ENCODE measurements at places on chromosomes 12 and 14.

DNA sequence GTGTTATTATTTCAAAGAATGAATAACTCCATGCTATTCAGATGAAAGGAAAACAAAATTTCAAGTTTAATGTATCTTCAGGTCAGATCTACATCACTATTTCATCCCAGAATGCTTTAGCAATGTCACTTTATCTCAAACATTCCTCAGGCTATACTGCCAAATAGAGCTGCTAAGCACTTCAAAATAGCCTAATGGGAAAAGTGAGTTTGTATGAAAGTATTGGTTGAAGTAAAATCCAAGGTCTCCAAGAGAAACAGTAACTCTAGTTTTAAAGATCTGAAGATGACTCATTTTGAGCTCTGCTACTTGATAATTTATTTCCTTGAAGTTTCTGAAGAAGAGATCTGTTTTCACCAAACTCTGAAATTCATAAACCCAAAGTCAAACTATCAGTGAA, 466.2 kb upstream of the FOXG1 start:
- DNase-seq = no peak

GRCh38 chr12:89427508-89428156, 75.3 kb upstream of the DUSP6 start:
- DNase-seq = no peak

- no peak for DNase-seq
Measured at GRCh38 chr14:95700221-95700976, 13.5 kb downstream of the TCL1A start.

GRCh38 chr12:6205144-6205539, 4.9 kb downstream of the CD9 start:
- DNase-seq = no peak

DNA sequence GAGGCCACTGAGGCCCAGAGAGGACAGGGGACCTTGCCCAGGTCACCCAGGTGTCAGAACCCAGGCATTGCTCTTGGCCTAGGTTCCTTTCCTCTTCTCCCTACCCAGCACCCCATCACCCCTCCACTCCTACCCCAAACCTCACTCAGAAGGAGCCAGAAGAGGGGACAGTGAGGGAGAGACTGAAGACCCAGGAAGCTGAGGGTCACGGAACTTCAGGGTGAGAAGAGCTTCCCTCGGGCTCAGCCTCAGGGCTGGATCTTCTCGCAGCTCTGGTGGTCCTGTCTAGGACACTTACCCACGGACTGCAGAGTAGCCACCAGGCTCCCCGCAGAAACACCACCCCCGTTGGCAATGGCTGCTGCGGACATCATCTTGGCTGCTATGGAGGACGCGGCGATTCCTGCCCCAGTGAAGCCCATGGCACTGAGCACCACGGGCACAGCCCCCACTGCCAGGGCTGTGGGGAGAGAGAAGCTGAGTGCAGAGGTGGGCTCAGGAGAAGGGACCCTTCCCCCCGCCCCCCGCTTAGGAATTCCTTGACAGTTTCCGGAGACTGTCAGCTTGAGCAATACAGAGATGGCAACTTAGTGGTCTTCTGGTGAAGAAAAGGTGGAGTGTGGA, 1.1 kb downstream of the IFI27L2 start:
- no peak for DNase-seq

GRCh38 chr14:105329411-105330150, 15.0 kb downstream of the PACS2 start:
- no peak for DNase-seq

GRCh38 chr12:109264095-109264942, 44.8 kb downstream of the FOXN4 start:
- DNase-seq = peak; percentile 53

GRCh38 chr12:42957561-42958290, 368.2 kb upstream of the PRICKLE1 start:
- DNase-seq = no peak

DNA sequence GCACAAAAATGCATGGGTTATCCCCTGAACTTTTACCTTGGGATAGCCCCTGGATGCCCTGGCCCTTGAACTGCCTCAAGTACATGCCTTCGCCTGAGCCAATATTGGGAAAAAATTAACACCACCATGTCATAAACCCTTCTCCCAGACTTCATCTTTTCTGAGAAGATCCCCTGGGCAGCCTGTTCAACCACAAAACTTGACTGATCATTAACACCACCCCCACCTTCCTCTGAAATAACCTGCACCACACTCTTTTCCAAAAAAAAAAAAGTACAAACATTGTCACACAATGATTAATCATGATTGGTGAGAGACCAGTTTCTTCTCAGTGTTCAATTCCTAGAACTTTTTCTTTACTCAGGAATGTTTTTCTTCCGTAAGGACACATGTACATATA, 217.9 kb downstream of the PAX9 start:
- no peak for DNase-seq

GRCh38 chr14:59728304-59728703, 142.3 kb downstream of the RTN1 start:
- peak; percentile 59 for DNase-seq

DNA sequence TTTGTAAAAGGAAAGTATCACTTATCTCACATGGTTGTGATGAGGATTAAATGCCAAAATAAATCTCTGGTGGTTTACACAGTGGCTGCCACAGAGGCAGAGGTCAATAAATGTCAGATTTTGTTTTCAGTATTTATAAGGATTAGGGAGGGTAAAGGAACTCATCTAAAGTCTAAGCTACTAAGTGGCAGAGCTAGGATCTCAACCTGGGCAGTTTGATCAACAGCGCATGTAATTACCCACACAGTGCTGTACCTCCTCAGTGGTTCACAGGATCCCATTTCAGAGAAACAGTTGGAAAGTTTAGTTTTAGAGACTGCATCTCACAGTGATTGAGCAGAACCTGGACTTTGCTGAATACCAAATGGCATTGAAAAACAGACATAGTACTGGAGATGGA, 44.9 kb upstream of the RIC8B start:
- DNase-seq = no peak

DNA sequence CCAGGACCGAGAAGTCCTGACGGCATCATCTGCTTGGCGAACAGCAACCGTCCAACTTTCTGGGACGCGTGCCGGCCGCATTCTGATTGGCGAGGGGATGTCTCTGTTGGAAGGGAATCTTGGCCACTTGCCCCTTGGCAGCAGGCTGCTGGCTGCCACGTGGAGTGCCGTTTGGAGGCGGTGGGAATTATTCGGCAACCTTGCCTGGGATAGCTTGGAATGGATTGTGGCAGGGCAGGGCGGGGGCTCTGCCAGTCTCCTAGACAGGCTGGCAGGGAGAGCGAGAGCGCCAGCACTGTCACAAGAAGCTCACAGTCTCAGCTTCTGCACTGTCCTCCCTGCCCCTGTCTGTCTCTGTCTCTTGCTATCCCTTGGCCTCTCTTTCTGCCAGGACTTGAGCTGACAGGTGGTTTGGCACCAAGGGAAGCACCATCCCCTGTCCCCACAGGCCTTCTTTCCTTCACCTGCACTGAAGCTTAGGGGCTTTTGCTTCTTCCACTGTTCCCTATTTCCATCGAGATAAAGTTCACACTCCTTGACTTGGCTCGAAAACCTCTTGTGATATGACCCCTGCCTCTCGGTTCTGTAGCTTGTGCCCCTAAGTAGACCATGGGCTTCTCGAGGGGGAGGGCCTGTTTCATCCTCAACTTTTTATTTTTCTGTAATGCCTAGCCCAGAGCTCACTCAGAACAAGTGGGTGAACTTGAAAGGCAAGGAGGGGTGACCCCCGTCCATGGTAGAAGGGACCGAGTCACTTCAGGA, 201.9 kb downstream of the PHETA1 start:
- DNase-seq = no peak

DNA sequence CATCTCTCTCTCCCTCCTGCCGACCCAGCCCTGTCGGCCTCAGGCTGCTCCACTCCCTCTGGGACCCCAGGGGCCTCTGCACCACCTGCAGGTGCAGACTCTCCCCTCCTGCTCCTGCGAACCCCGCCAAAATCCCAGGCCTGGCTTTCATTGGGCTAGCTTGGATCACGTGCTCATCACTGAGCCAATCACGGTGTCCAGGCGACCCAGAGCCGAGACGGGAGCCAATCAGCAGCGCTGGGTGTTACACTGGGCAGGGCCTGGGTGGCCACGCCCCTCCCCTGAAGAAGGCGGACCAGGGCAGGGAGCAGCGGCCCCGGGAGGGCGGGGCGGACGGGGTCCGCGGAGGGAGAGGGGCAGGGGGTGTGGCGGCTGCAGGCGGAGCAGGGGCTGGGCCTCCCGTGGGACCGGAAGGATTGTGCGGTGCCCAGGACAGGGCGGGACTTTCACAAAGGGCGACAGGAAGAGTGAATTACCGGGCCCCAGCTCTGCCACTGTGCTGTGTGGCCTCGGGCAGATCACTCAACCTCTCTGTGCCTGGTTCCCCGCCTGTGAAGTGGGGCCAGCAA, 66.6 kb upstream of the FBRSL1 start:
- no peak for DNase-seq

GRCh38 chr12:43462741-43463140, 89.3 kb downstream of the ADAMTS20 start:
- DNase-seq = no peak

- DNase-seq = peak; percentile 41
Measured at GRCh38 chr14:77041881-77042545, 13.5 kb upstream of the IRF2BPL start.

GRCh38 chr14:88815980-88816379, 8.5 kb upstream of the TTC8 start:
- DNase-seq = no peak

DNA sequence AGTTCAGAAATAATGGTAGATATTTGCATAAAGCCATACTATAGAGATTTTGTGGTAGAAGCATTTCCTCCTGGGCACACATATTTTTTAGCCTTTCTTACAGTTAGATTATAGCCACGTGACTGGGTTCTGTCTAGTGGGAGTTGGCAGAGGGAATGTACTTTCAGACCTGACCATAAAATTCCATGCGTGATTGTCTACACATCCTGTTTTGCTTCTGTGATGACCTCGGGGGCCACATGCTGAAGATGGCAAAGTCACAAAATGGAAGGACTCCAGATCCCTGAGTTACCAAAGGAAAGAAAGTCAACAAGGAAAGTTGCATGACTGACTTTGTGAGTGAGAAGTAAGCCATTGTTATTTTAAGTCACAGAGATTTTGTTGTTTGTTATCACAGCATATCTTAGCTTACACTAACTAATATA, 14.6 kb upstream of the MIA2 start:
- DNase-seq = no peak

GRCh38 chr14:88168498-88169165, 154.4 kb downstream of the KCNK10 start:
- DNase-seq = peak; percentile 8

GRCh38 chr12:122517877-122518276, 8.9 kb downstream of the RSRC2 start:
- no peak for DNase-seq

- no peak for DNase-seq
Measured at GRCh38 chr12:45389426-45389825, 173.5 kb downstream of the ANO6 start.

GRCh38 chr12:76234741-76235140, 113.5 kb downstream of the BBS10 start:
- DNase-seq = no peak

GRCh38 chr14:26370115-26370514, 227.7 kb downstream of the NOVA1 start:
- DNase-seq = peak; percentile 36

DNA sequence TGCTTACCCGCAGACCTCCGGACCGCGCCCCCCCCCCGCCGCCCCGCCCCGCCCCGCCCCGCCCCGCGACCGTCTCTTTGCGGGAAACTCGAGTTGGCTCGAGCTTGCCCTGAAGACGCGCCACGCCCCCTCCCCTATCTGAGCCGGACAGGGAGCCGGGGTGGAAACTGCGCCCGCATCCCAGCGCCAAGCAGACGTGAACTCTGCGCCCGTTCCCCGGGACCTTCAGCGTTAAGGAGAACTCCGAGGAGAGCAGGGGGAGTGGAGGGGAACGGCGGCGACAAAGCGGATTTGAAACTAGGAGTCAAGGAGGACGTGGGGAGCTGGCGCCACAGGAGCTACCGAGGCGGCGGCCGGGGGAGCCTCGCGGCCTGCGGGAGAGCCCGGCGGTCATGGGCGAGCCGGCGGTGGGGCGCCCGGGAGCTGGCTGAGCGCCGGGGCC, at the start of gene KCNK13:
Gene KCNK13, plus strand, starts transcription at position 310 of the 442 bp plus-strand sequence. CDS start 212 bp downstream, outside the sequence.
- DNase-seq = peak; percentile 75

GRCh38 chr14:35385042-35385839, 19.3 kb downstream of the NFKBIA start:
- peak; percentile 91 for DNase-seq

DNA sequence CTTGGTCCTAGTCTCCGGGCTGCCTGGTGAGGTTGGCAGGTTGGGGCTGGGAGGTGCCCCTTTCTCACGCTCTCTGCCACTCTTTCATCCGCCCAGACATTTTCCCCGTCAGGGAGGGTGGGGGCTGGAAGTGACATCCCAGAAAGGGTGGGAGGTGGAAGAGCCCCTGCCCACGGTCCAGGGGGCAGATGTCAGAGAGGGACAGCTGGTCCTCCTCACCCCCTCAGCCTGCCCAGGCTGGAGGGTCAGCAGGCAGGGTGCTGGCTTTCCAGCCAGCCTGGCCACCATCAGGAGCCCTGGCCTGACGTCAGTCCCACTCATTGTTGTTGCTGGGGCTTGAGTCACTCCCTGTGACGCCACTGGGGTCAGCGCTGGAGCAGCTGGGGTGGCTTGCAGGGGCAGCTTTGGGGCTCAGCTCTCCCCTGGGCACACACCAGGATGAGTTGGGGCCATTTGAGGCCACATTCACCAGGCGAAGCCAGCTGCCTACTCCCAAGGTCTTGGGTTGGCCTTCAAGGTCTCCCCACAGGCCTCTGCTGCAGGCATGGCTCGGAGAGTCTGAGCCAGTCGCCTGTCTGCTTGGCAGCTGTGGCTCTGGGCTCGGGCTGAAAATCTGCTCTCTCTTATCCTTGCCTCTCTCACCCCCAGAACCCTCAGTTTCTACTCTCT, 5.7 kb upstream of the ATG101 start:
- no peak for DNase-seq

- DNase-seq = no peak
Measured at GRCh38 chr12:67784831-67785230, 136.3 kb downstream of the DYRK2 start.

- no peak for DNase-seq
Measured at GRCh38 chr12:119676022-119676421, 8.1 kb downstream of the PRKAB1 start.

GRCh38 chr14:61663312-61663979, 31.9 kb upstream of the HIF1A start:
- DNase-seq = no peak

- DNase-seq = no peak
Measured at GRCh38 chr14:95953111-95953724, 76.6 kb downstream of the TUNAR start.

GRCh38 chr14:59543873-59544272, 32.7 kb downstream of the CCDC175 start:
- DNase-seq = peak; percentile 68
